GM04503 (cell line): ENCODE measurements at places on chromosomes 1 and 21.

- no peak for DNase-seq
Observed at GRCh38 chr1:77668924-77669449, 13.5 kb downstream of the ZZZ3 start.

DNA sequence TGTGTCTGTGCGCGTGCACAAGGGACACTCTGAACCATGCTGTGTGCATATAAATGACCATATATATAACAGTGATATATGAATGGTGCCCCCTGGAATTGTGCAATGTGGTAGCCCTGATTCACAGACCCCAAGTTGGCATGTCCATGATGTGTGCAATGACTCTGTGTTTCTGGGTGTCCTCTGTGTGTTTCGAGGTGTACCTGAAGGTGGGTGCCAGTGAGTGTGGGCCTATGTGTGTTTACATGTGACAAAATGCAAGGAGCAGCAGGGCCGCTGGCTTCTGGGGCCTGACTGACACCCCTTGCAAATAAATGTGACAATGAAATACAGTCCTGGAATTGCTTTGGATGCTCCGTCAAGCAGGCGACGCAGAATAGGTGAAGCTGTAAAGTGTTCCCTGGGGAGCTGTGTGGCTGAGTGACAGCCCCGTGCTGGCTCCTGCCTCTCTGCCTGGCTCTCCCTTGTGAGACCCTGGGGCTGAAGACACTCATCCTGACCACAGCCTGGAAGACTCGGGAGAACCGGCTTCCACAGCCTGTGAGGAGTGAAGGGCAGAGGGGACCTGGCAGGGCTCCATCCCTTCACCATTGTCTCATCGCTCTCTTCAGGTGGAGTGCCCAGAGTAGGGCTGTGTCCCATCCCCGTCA lies 38.2 kb upstream of the CSF3R start:
- DNase-seq = no peak

DNA sequence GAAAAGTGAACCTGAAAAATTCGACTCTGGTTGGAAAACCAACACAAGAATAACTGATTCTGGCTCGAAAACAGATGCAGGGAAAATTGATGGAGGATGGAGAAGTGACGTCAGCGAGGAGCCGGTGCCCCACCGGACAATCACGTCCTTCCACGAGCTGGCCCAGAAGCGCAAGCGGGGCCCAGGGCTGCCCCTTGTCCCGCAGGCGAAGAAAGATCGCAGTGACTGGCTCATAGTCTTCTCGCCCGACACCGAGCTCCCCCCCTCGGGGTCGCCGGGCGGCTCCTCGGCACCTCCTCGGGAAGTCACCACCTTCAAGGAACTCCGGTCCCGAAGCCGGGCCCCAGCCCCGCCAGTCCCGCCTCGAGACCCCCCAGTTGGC lies 1.9 kb downstream of the RUSC1 start:
- no peak for DNase-seq

- DNase-seq = no peak
Observed at GRCh38 chr1:101388904-101389546, 152.2 kb downstream of the S1PR1 start.

- peak; percentile 7 for DNase-seq
Observed at GRCh38 chr1:61388566-61388965, 306.2 kb downstream of the NFIA start.
